Spleen (tissue), 13 donors: ENCODE measurements at places on chromosomes 5 and 9. TPM values are rescaled to one million over a fixed set of nuclear protein-coding genes. Genes with fewer than 3 reads are reported as not detected.

Gene FGFR4
- 22.6 TPM for total RNA-seq

Gene IFNA21
- not detected for total RNA-seq

Gene PPP3R2
- total RNA-seq, result not detected

Gene IL12B
- total RNA-seq, result not detected

Gene MLANA
- total RNA-seq, result not detected

Gene BASP1
- total RNA-seq, result 81.8 TPM

Gene GRM6
- not detected for total RNA-seq

Gene ALDH1A1
- 55.7 TPM for total RNA-seq

- H3K36me3 ChIP-seq, result no peaks in the 10 kb centered on the region
- H3K27ac ChIP-seq, result peak overlapping the region; percentile 19
- no peak overlapping the region for H3K4me3 ChIP-seq
- H3K4me1 ChIP-seq, result peaks cover 16% of the 10 kb centered on the region
Observed at GRCh38 chr9:68895741-68896478, 118.0 kb downstream of the PRKACG start.

GRCh38 chr5:150117945-150118560, 31.7 kb upstream of the CSF1R start:
- no peak overlapping the region for H3K4me3 ChIP-seq
- peaks cover 5% of the 10 kb centered on the region for H3K4me1 ChIP-seq
- no peaks in the 10 kb centered on the region for H3K27me3 ChIP-seq

DNA sequence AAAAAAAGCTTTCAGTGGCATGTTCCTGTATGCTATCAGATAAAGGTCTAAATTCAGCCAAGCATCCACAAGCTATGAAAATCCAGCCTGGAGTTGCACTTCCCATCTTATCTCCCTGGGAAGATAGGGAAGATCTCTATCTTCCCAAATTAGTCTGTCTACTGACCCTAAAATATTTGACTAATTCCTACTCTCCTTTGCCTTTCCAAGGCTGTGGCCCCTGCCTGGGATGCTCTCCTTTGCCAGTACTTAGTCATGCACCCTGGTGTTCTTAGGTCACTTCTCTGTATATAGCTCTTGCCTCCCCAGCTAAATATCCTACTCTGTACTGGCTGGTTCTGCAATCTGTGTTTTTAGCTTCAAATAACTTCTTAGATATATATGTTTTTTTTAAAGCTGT, 44.0 kb upstream of the PLPP1 start:
- H3K4me1 ChIP-seq, result no peaks in the 10 kb centered on the region
- no peaks in the 10 kb centered on the region for H3K27me3 ChIP-seq
- no peak overlapping the region for H3K4me3 ChIP-seq
- no peak overlapping the region for H3K27ac ChIP-seq
- no peaks in the 10 kb centered on the region for H3K36me3 ChIP-seq

GRCh38 chr5:68662804-68663307, 431.0 kb upstream of the SLC30A5 start:
- H3K27ac ChIP-seq, result no peak overlapping the region
- H3K27me3 ChIP-seq, result no peaks in the 10 kb centered on the region
- no peak overlapping the region for H3K4me3 ChIP-seq

GRCh38 chr5:160493806-160494338, 72.2 kb downstream of the PTTG1 start:
- H3K27me3 ChIP-seq, result no peaks in the 10 kb centered on the region
- DNase-seq, result no peak
- no peaks in the 10 kb centered on the region for H3K4me1 ChIP-seq
- no peak overlapping the region for H3K27ac ChIP-seq
- H3K4me3 ChIP-seq, result no peak overlapping the region

GRCh38 chr9:127388037-127388855, 8.7 kb upstream of the SLC2A8 start:
- peak; percentile 66 for DNase-seq
- H3K4me3 ChIP-seq, result no peak overlapping the region
- no peaks in the 10 kb centered on the region for H3K36me3 ChIP-seq

- H3K4me1 ChIP-seq, result no peaks in the 10 kb centered on the region
- DNase-seq, result no peak
- H3K36me3 ChIP-seq, result no peaks in the 10 kb centered on the region
- H3K4me3 ChIP-seq, result no peak overlapping the region
Observed at GRCh38 chr5:105331558-105331957, 1769.0 kb upstream of the NUDT12 start.

GRCh38 chr5:108536321-108536720, 154.4 kb upstream of the FBXL17 start:
- no peak for DNase-seq
- no peak overlapping the region for H3K27ac ChIP-seq
- no peaks in the 10 kb centered on the region for H3K4me1 ChIP-seq
- H3K4me3 ChIP-seq, result no peak overlapping the region
- H3K27me3 ChIP-seq, result no peaks in the 10 kb centered on the region
- H3K36me3 ChIP-seq, result no peaks in the 10 kb centered on the region

- no peaks in the 10 kb centered on the region for H3K27me3 ChIP-seq
- no peak for DNase-seq
- H3K4me3 ChIP-seq, result no peak overlapping the region
- H3K4me1 ChIP-seq, result peaks cover 1% of the 10 kb centered on the region
- H3K27ac ChIP-seq, result no peak overlapping the region
Observed at GRCh38 chr9:69186841-69187611, 12.9 kb downstream of the TJP2 start.

DNA sequence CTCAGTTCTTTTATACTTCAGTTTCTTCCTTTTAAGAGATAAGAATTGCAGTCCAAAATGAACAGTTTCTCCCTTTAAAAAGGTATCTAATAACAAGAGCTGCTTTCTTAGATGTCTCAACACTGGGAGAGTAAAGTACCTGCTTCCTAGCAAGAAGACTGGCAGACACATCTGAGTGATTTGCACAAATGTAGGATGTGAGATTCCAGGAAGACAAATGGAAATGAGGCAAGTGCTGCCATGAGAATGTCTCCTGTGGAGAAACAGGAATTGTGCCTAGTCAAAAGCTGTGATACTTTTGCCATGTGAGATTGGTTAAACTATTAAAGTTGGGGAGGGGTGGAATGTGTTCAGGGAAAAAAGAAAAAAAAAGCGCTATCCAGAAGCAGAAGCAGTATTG, 159.1 kb downstream of the HTR1A start:
- DNase-seq, result no peak
- no peaks in the 10 kb centered on the region for H3K4me1 ChIP-seq
- no peak overlapping the region for H3K4me3 ChIP-seq
- H3K27ac ChIP-seq, result no peak overlapping the region
- no peaks in the 10 kb centered on the region for H3K36me3 ChIP-seq

DNA sequence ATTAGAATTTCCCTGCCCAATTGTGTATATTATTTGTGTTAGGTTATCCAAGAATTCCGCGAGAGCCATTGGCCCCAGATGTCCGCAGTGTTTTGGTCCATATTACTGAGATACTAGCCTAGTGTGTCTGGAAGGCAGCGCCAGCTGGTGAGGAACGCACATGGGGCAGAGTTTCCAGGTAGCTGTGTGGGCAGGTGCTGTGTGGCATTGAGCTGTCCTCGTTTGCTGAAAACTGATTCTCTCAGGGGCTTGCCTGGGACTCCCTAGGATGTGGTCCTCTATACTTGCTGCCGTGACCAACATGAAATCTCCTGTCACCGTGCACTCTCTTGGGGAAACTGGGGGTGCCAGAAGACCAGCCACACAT, 288.7 kb downstream of the FANCC start:
- H3K4me3 ChIP-seq, result no peak overlapping the region
- H3K27ac ChIP-seq, result no peak overlapping the region
- peaks cover 8% of the 10 kb centered on the region for H3K4me1 ChIP-seq
- DNase-seq, result no peak
- H3K27me3 ChIP-seq, result no peaks in the 10 kb centered on the region

DNA sequence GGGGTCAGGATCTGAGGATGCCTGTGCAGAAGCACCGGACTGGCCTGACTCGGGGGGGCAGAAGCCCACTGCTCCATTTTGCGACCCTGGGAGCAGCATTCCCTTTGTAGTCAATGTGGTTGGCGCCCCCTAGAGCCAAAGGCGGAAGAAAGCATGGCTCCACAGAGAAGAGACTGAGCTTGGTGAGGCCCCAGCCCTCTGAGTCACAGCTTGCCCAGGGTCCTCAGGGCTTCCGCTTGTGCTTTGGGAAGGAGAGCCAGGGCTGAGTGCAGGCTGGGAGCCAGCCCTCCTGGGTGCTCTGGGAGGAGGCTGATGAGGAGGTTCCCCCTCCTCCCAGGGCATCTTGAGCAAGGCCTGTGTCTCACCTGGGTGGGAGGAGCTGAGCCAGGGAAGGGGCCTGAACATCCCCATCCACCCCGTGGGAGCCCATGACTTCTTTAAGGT, 5.5 kb upstream of the AQP3 start:
- no peak overlapping the region for H3K27ac ChIP-seq
- peaks cover 12% of the 10 kb centered on the region for H3K4me1 ChIP-seq
- H3K4me3 ChIP-seq, result no peak overlapping the region
- no peaks in the 10 kb centered on the region for H3K36me3 ChIP-seq

GRCh38 chr5:761059-761771, 23.3 kb downstream of the ZDHHC11B start:
- peak; percentile 63 for DNase-seq
- H3K36me3 ChIP-seq, result no peaks in the 10 kb centered on the region
- no peak overlapping the region for H3K4me3 ChIP-seq

GRCh38 chr5:51895834-51896233, 512.6 kb downstream of the ISL1 start:
- H3K36me3 ChIP-seq, result no peaks in the 10 kb centered on the region
- H3K27me3 ChIP-seq, result no peaks in the 10 kb centered on the region
- H3K27ac ChIP-seq, result no peak overlapping the region

- DNase-seq, result no peak
- no peaks in the 10 kb centered on the region for H3K4me1 ChIP-seq
- no peak overlapping the region for H3K27ac ChIP-seq
- no peaks in the 10 kb centered on the region for H3K36me3 ChIP-seq
- no peaks in the 10 kb centered on the region for H3K27me3 ChIP-seq
Observed at GRCh38 chr5:164345173-164345849, 839.9 kb downstream of the MAT2B start.

DNA sequence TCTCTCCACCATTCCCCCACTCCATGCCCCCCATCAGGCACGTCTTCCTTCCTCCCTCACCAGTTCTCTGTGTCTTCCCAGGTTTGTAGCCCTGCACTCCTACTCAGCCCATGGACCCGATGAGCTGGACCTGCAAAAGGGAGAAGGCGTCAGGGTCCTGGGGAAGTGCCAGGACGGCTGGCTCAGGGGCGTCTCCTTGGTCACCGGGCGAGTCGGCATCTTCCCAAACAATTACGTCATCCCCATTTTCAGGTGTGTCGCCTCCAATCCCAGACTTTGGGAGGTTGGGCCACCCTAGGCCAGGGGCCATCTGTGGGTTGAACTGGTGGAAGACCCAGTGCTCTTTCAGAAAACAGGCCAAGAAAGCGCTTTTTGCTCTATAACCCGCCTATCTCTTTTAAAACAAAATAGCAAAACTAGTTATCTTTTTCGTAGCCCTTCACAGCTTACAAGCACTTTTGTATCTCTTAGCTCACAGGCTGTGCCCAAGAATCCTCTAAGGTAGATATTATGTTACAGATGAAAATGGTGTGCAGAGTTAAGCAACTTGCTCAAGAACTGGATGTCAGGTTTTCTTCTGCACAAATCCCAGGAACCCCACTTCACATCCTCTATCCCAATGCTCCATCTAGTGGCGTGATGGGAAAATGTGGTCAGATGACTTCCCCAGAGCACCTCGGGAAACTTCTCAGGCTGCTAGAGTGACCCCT, 56.2 kb downstream of the PLAC8L1 start:
- H3K36me3 ChIP-seq, result no peaks in the 10 kb centered on the region
- no peaks in the 10 kb centered on the region for H3K4me1 ChIP-seq
- DNase-seq, result no peak
- no peaks in the 10 kb centered on the region for H3K27me3 ChIP-seq

DNA sequence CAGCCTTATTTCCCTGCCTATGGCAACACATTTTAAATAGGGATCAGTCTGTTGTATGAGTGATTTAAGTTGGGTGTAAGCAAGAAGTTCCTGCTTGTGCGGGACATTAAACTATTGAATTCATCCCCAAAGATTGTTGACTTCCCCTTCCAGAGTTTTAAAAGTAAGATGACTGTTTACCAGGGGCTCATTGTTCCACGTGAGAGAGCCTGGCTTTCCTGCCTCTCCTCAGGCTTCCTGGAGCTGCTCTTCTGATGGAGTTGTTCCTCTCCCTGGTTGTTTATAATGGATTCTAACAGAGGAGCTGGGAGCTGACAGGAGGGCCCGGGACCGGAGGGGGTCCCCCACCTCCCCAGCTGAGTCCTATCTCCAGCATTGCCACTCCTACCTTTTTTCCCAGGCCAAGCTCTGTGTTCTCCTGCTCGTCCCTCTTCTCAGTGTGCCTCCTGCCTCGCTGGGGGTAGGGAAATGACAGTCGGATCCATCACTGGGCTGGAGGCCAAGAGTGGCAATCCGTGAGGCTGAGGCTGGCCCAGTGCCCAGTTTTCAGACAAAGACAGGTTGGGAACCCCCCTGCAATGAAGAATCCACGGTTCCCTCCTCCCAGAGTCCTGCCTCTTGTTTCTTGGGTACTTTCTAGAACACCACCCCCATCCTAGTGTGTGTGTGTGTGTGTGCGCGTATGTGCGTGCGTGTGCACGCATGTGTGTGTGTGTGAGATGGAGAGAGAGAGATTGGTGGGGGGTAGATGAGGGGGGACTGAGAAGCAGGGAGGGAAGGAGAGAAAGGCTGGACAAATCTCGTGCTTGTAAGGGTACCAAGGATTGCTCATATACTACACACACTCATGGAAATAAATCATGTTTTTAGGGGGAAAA, 123.7 kb upstream of the NFIB start:
- H3K27me3 ChIP-seq, result no peaks in the 10 kb centered on the region
- no peaks in the 10 kb centered on the region for H3K36me3 ChIP-seq
- H3K4me1 ChIP-seq, result peaks cover 3% of the 10 kb centered on the region
- no peak overlapping the region for H3K27ac ChIP-seq
- no peak overlapping the region for H3K4me3 ChIP-seq
- no peak for DNase-seq

DNA sequence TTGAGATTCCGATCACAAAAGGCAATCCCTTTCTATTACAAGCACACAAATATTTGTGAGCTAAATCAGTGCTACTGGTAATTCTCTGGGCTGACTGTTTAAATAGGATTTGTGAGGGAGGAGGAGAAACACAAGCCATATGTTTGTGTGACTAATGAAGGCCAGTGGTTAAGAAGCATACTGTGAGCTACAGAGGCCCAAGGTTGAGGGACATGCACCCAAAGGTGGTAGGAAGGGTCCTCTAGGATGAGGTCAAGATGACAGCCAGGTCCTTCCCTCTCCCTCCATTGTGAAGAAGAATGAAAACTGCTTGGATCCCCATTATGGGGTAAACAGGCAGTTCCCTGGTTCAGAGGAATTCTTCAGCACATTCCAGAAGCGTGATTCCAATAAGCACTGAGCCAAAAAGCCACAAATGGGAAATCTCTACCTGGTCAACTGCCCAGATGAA, 83.9 kb downstream of the SPOCK1 start:
- H3K4me1 ChIP-seq, result no peaks in the 10 kb centered on the region
- no peak overlapping the region for H3K27ac ChIP-seq
- no peaks in the 10 kb centered on the region for H3K36me3 ChIP-seq
- H3K4me3 ChIP-seq, result no peak overlapping the region

- no peak overlapping the region for H3K27ac ChIP-seq
- no peak overlapping the region for H3K4me3 ChIP-seq
- H3K27me3 ChIP-seq, result no peaks in the 10 kb centered on the region
- H3K4me1 ChIP-seq, result peaks cover 13% of the 10 kb centered on the region
Observed at GRCh38 chr5:90876366-90876765, 317.8 kb downstream of the ADGRV1 start.

GRCh38 chr5:138336952-138337684, 948 bp upstream of the FAM53C start:
- no peak for DNase-seq
- peak overlapping the region; percentile 87 for H3K4me3 ChIP-seq
- H3K27me3 ChIP-seq, result no peaks in the 10 kb centered on the region
- peaks cover 46% of the 10 kb centered on the region for H3K4me1 ChIP-seq
- H3K36me3 ChIP-seq, result no peaks in the 10 kb centered on the region

- no peaks in the 10 kb centered on the region for H3K36me3 ChIP-seq
- no peak for DNase-seq
- H3K27ac ChIP-seq, result no peak overlapping the region
- H3K4me3 ChIP-seq, result no peak overlapping the region
- no peaks in the 10 kb centered on the region for H3K4me1 ChIP-seq
Observed at GRCh38 chr5:168300326-168301182, 9.1 kb downstream of the WWC1 start.
